H1 (cell line): ENCODE measurements at places on chromosomes 11 and 22.

- no peak for DNase-seq
Observed at GRCh38 chr11:107859459-107860239, 1.1 kb upstream of the SLC35F2 start.

- peak; percentile 84 for DNase-seq
Observed at GRCh38 chr22:38317122-38317994, at the start of gene CSNK1E. Gene CSNK1E (minus strand): TSS chr22:38317433. CDS start chr22:38314157, 3,276 bp downstream.

GRCh38 chr11:124873951-124874350, 8.7 kb downstream of the ROBO3 start:
- no peak for DNase-seq

- peak; percentile 56 for DNase-seq
Observed at GRCh38 chr11:20754933-20755332, 85.5 kb downstream of the NELL1 start.

DNA sequence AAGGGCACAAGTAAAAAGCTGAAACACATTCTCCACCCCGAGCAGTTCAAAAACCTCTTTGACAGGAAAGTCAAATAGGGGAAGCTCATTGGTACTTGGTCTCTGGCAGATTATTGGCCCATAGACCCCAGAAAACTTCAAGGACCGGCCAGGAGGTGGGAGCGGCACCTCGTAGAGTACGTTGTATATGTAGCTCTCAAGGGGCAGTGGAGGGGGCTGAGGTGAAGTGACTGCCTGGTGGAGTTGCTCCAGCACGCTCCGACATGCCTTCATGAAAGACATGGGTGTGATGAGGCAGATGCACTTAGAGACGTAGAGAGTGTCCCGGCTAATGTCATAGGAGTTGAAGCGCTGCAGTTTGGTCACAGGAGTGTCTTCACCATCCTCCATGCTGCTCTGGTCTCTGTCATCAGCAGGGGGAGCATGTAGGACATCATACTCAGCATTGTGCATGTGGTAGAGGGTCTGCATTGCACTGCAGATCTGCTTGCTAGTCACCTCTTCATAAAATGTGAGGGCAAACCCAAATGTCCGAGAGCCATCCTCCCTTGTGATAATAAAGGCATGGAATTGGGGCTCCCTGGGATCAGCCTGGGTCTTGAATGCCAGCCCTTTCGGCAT, 61.3 kb downstream of the DENND5A start:
- no peak for DNase-seq

GRCh38 chr11:80156062-80156461, 715.2 kb upstream of the TENM4 start:
- DNase-seq = no peak

- DNase-seq = no peak
Observed at GRCh38 chr22:32846780-32847491, 45.4 kb downstream of the TIMP3 start.

DNA sequence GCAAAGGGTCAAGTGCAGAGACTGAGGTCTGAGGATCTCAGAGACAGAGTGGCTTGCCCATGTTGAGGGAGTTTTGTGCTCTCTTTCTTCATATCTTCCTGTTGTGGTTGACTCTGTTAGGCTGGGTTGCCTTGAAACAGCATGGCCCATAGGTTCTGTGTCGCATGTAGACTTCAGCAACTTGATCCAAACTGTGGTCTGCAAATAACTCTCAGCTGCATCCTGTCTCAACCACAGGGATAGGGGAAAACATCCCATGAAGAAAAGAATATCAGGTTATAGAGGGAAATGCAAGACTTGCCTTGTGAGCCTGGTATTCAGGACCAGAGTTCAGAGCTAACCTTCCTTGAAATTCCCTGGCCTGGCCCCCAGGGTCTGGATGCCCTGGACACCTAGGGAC, 69.4 kb downstream of the FLI1 start:
- no peak for DNase-seq

DNA sequence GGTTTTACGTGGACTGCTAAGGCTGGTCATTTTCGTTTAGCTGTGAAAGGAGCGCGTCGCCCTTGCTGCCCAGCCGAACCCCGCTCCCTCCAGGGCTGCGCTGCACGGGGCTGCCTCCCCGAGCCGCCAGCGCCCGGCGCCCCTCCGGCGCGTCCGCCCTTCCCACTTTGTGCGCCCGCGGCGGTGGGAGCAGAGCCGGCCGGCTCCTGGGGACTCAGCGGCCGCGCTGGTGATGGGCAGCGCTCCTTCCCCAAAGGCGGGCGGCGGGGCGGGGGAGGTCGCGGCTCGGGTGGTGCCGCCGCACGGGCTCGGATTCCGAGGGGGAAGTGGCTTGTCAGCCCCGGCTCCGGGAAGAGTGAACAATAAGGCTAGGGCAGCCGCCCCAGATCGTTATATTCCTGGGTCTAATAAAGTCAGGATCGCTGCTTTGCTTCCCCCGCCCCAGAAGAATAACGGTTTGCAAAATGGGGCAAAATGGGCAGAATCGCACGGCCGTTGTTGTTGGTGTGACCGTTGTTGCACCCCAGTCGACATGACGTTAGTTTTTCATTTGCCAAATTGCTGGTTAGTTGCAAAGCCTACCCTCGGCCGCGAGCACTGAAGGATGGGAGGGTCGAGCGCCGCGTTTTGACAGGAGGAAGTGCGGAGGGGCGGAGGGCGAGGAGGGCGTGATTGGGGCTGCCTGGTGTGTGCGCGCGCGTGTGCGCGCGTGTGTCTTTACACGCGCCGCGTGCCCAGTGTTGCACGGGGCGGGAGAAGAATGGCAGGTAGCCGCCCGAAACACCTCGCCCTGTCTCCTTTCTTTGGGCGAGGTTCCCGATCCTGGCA, 745 bp downstream of the NCAM1 start:
- no peak for DNase-seq

DNA sequence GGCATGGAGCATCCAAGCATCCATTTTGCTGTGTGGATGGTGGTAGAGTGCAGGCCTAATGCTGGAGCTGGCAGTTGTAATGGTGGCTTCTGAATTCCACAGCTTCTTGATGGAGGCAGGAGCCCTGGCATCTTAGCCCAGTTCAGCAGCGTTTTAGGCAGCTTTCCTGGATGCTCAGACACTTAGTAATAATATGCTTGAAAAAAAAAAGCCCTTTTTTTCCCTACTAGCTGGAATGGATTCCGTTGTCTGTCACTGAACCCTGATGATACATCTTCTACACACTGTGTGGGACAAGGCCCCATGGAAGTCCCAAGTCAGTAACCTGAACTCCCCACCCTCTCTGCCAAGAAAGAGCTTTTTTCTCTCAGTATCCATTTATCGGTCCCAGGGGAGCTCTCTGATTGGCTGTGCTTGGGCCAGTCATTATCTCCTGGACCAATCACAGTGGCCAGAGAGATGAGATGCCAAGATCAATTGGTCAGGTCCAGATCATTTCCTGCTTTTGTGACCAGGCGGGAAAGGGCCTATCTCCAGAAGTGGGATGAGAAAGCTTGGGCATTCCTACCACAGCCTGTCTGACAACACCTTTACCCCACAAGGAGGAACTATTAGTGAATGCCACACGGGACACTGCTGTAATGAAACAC, 34.2 kb downstream of the MCM5 start:
- no peak for DNase-seq

DNA sequence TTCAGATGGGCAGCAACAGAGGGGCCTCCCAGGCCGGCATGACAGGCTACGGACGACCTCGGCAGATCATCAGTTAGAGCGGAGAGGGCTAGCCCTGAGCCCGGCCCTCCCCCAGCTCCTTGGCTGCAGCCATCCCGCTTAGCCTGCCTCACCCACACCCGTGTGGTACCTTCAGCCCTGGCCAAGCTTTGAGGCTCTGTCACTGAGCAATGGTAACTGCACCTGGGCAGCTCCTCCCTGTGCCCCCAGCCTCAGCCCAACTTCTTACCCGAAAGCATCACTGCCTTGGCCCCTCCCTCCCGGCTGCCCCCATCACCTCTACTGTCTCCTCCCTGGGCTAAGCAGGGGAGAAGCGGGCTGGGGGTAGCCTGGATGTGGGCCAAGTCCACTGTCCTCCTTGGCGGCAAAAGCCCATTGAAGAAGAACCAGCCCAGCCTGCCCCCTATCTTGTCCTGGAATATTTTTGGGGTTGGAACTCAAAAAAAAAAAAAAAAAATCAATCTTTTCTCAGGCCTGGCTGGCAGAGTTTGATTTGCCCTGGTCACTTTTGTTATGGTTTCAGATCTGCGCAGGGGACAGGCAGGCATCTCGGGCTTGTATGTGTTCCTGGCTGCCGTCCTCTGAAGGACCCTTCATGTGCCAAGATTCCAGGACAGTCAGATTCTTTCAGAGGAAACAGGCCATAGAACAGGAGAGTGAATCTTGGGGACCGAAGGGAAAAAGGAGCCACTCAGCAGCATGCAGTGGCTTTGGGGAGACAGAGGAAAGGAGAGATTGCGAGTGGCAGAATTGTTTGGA, 5.3 kb downstream of the TAGLN start:
- no peak for DNase-seq

GRCh38 chr11:68010090-68011041, at the start of gene ALDH3B1:
Gene ALDH3B1 (plus strand): TSS chr11:68010327. CDS start chr11:68015298, 4,971 bp downstream.
- no peak for DNase-seq

GRCh38 chr11:75193711-75194110, 42.8 kb downstream of the SLCO2B1 start:
- DNase-seq = no peak

- DNase-seq = no peak
Observed at GRCh38 chr11:91374794-91375193, 849.8 kb upstream of the FAT3 start.

DNA sequence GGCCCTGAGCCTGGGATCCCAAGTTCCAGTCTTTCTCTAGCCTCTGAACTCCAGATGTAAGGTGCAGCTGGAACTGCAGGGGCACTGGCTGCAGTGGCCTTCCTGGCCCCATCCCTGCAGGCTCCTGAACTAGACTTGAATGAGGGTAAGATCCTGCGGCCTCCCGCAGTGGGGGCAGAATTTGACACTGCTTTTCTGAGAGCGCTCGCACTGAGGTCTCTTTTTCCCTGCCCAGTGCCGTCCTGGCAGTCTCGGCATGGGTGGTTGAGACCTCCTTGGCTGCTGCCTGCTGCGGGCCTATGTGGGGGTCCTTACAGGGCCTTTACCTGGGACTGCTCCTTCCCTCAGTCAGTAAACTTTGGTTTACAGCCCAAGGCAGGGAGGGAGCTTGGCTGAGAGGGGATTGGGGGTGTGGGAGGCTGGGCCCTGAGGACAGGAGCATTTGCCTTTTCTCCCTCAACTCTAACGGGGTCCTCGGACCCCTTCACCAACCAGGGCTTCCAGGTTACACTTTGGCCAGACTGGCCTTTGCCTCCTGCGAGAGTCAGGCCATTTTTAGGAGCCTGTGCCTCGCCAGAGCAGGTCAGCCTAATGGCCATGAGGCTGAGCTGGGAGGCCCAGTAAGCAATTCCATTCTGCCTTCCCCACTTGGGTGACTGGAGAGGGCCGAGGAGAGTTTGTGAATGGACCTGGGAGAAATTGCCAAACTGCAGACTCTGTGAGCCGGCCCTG, 35.4 kb downstream of the FAM83F start:
- no peak for DNase-seq

- DNase-seq = no peak
Observed at GRCh38 chr11:7256943-7257342, 5.2 kb downstream of the SYT9 start.

GRCh38 chr11:69190796-69191536, 35.2 kb downstream of the SMIM38 start:
- DNase-seq = no peak

DNA sequence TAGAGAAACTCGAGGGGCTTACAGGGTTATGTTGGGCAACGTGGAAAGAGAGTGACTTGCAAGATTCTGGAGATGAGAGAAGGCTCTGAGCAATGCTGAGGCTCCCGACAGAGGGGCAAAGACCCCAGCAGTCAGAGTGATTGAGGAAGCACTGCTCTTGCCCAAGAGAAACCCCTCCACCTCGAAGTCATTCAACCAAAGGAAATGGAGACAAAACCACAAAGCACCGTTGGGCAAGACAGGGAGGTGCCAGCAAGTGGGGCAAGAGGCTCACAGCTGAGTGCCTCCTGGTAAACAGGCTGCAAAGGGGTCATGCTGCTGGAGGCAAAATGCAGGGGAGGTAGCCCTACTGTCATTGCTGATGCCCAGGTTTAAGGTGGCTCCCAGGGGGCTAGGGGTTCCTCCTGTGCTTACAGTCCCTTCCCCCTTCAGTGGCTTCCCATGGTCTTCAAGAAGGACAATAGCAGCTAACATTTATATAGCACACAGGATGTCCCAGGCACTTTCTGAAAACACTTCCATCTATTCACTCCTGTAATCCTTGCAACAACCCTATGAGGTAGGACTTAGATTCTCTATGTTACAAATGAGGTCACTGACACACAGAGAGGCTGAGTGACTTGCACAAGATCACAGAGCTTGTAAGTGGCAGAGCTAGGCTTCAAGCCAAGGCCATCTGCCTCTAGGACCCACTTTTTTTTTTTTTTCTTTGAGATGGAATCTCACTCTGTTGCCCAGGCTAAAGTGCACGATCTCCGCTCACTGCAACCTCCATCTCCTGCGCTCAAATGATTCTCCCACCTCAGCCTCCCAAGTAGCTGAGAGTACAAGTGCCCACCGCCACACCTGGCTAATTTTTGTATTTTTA, 18.1 kb upstream of the MYH9 start:
- DNase-seq = no peak

GRCh38 chr11:106466521-106467080, 389.1 kb downstream of the AASDHPPT start:
- DNase-seq = no peak

- DNase-seq = no peak
Observed at GRCh38 chr22:21651521-21652009, 9.5 kb downstream of the SDF2L1 start.

DNA sequence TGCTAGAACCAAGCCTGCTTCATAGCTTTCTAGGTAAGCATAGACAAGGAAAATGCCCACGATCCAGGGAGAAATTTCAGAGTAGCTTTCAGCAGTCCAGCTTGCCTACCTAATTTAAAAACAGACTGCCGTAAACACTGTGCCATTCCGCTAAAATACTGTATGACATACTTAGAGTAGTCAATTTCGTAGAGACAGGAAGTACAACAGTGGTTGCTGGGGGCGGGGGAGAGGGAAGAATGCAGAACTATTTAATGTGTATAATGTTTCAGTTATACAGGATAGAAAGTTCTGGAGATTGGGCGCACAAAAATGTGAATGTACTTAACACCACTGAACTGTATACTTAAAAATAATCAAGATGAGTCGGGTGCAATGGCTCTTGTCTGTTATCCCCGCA, 56.7 kb downstream of the C11orf58 start:
- DNase-seq = no peak

GRCh38 chr11:119193001-119193400, 7.7 kb downstream of the NHERF4 start:
- DNase-seq = no peak

- DNase-seq = no peak
Observed at GRCh38 chr11:18347471-18348125, 25.2 kb downstream of the GTF2H1 start.

DNA sequence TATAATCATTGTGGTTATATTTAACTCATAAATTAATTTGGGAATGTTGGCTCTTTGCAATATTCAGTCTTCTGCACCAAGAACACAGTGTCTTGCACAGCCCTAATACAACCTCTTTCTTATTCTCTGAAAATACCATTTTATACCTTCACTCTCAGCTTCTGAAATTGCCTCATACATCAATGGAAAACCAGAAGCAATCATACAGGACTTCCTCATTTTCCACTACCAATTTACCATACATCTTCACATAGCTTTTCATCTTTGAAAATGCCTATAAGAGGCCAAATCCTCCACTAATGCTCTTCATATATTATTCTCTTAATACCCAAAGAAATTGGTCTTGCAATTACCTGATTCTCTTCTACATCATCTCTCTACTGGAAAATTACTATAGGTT, 4.3 kb upstream of the OR2AG1 start:
- DNase-seq = no peak

GRCh38 chr11:134606251-134606650, 194.2 kb upstream of the B3GAT1 start:
- DNase-seq = no peak

GRCh38 chr11:86608251-86608799, 64.1 kb downstream of the ME3 start:
- DNase-seq = no peak
